Fibroblast of the conjunctiva (primary cell): ENCODE measurements at places on chromosomes 3 and 15.

DNA sequence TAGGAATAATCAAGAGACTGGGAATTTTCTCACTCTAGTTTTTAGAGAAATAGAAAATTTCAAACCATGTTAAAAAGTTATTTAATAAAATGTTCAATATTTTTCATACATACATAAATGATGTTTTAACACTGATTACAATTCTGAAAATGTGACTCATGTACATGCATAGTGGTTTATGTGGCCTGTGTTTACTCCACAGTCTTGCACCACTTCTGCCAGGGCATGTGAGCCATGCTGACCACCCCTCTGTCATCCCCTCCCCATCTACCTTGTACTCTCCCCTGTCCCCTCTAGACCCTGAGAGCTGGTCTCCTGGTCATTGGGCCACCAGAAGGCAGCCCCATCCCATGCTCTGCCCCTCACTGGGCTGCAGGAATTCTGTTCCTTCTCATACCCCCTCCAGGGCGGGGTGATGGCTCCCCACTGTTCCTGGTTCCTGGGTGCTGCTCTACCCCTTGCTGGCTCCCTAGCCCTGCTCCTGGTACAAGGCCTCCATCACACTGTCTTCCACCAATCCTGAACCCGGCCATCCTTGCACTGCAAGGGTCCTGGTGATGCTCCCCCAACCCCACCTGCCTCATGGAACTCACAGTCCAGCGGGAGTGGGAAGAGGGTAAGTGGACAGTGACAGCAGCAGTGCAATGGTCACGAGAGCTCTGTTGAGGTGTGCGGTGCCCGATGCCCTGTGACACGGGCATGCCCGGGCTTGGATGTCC, 24.2 kb upstream of the SLC41A3 start:
- DNase-seq = no peak

DNA sequence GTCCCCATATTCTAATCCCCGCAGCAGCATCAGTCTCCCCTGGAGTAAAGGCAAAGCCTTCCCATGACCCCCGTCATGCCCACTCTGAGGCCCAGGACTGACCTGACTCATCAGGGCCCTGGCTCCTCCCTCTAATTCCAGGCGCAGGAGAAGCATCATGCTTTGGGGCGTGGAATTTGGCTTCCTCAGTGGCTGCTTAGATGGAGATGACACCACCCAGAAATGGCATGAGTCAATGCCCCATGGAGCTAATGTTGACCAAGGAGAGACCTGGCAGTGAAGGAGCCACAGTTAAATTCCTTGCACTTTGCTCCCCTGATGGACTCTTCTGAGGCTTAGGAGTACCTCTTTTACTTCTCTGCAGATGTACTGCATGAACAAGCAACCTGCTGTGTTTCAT, 204.2 kb upstream of the PROK2 start:
- no peak for DNase-seq

- peak; percentile 43 for DNase-seq
These were observed 15.9 kb downstream of the IVD start for GRCh38 chr15:40421246-40422157.

DNA sequence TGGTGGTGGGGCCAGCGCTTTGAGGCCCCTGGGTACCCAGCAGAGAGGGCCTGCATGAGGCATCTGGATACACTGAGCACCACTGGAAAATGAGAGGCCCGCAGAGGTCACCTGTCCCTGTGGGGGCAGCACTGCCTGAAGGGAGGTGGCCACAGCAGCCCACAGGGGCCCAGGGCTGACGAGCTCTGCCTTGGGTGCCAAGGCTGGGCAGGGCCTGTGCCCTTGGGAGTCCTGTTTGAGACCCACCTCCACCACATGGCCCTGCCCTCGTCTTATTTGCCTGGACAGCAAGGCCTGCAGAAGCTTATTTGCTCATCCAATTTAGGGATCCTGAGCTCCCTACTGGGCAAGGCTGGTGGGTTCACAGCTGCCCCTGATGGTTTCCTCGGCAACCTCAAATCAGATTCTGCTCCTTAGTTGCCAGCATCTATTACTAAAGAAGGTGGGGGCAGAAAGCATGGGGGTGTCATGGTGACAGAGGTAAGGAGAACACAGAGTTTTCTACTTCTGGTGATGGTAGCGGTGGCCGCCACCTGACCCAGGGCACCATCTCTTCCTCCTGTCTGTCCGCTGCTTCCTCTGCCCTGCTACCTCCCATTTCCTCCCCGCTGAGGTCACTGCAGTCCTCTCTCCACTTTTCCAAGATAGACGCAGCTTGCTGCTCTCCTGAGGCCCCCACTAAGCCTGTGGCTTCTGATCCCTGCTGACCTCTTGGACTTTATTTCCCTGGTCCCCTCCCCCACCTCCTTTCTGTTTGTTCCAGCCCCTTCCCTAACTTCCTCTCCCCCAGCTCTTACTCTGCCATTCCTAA, 62.9 kb downstream of the HMCES start:
- DNase-seq = no peak

DNA sequence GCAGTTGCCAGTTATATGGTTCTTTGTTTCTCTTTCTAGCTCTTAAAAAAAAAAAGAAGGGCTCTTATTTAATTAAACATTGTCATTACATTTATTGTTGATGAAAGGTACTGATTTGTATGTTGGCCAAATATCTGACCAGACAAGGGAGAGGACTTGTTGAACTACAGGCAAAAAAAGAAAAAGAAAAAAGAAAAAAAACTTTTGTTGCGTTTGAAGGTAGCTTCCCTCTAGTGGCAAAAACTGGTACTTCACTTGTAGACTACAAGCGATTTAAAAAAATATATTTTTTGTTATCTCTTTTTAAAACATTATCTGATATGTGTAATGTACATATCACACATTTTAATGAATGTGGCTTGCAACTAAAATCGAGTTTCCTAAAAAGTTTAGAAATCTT, 280.6 kb downstream of the ROBO2 start:
- DNase-seq = no peak

GRCh38 chr3:37330466-37330865, 156.1 kb upstream of the LRRFIP2 start:
- DNase-seq = no peak

- DNase-seq = no peak
These were observed 41.3 kb upstream of the ROBO2 start for GRCh38 chr3:76998555-76998954.

- DNase-seq = no peak
These were observed 8.8 kb upstream of the GMPPB start for GRCh38 chr3:49732597-49732996.

DNA sequence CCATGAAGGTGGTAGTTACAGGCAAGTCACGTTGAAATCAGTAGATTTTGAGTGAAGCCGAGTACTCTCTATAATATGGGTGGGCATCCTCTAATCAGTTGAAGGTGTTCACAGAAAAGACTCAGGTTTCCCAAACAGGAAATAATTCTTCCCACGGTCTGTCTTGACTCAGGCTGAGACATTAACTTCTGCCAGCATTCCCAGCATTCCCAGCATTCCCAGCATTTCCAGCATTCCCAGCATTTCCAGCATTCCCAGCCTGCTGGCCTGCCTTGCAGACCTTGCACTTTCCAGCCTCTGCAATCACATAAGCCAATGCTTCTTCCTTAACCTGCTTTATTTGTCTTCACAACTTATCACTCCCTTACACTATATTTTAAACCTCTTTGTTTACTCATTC, 542.3 kb upstream of the ROBO2 start:
- DNase-seq = no peak

- no peak for DNase-seq
These were observed 261.8 kb upstream of the GOLGA6L4 start for GRCh38 chr15:83973816-83974215.

- DNase-seq = no peak
These were observed 767.7 kb upstream of the CFAP20DC start for GRCh38 chr3:59817511-59817910.

- no peak for DNase-seq
These were observed 114.6 kb downstream of the TUSC7 start for GRCh38 chr3:116824208-116824607.

GRCh38 chr3:29373131-29373680, 92.3 kb downstream of the RBMS3 start:
- no peak for DNase-seq

DNA sequence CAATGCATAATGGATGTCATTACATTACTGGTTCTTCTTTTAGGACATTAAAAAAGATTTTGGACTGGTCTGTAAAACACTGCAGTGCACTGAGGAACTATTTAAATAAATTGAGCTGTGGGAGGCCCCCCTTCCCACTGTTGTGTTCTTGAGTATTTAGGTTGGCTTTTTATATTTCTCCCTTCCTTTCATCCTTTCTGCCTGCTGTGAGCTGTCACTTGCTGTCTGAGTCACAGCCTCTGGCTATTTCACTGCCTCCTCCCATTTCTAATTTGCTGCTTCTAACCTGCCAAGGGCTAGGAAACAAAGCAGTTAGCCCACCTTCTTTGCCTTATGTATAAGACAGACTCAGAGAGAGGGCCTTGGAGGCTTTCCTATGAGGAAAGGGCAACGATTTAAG, 89.0 kb upstream of the FNDC3B start:
- no peak for DNase-seq

- DNase-seq = no peak
These were observed 226.1 kb upstream of the BHLHE40 start for GRCh38 chr3:4753073-4753691.

- DNase-seq = no peak
These were observed 25.0 kb downstream of the MYLK start for GRCh38 chr3:123859177-123859576.

DNA sequence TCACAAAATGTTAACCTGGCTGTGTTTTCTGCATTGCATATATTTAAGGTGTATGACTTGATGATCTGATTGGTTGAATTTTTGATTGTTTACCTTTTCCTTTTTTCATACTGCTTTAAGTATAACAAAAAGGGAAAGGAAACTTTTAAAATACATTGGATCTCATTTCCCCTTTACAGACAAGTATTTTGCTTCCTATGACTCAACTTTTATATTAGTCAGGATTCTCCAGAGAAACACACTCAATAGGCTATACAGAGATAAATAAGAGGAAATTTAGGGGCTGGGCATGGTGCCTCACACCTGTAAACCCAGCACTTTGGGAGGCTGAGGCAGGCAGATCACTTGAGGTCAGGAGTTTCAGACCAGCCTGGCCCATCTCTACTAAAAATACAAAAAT, 205.8 kb downstream of the TJP1 start:
- DNase-seq = no peak

DNA sequence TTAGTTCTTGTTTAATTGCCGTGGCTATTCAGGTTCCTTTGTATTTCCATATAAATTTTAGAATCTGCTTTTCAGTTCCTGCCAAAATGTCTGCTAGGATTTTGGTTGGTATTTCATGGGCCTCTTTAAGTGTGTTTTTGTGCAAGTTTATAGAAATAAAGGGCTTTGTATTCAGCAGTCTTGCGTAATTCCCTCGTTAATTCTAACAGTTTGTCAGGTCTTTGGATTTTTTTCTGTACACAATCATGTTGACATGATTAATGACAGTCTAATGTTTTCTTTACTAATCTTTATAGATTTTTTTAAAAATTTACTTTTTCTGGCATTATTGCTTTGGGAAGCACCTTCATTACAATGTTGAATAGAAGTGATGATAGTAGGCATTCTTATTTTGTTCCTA, 120.9 kb downstream of the NEK11 start:
- no peak for DNase-seq

GRCh38 chr3:24201301-24201700, 256.2 kb downstream of the NR1D2 start:
- no peak for DNase-seq

DNA sequence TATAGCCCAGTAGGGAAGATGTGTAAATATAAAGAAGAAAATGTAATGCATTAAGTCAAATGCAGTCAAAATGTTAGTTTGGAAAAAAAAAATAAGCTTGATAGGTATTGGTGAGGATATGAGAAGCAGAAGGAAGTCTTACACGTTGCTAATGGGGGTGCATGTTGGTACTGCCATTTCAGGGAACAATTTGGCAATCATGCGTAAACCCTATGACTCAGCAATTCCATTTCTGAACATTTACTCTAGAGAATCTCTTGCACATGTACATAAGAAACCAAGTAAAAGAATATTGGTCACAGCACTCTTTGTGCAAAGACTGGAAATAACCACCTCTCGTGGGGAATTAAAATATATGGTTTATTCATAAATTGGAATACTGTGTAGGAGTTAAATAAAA, 35.5 kb upstream of the TIMP4 start:
- DNase-seq = peak; percentile 97

- no peak for DNase-seq
These were observed 557.2 kb downstream of the TUSC7 start for GRCh38 chr3:117266806-117267205.

DNA sequence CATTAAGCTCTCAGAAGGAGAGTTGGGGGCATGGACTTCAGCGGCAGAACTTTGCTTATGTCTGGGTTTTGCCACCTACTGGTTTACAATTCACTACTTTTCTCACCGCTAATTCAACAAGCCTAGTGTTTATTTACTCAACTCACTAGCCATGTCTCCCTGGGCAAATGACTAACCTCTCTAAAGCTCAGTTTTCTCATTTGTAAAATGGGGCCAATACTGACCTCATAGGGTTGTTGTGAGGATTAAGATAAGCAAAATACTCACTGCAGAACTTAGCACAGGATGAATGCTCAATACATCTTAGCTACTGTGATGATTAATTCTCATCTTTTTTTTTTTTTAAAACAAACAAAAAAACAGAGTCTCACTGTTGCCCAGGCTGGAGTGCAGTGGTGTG, 106.3 kb downstream of the CADPS start:
- no peak for DNase-seq

GRCh38 chr3:149954812-149955211, 15.9 kb downstream of the PFN2 start:
- DNase-seq = no peak

- no peak for DNase-seq
These were observed 20.8 kb upstream of the DIPK2A start for GRCh38 chr3:143950810-143951209.

GRCh38 chr3:57896031-57896430, 112.2 kb upstream of the FLNB start:
- DNase-seq = no peak

DNA sequence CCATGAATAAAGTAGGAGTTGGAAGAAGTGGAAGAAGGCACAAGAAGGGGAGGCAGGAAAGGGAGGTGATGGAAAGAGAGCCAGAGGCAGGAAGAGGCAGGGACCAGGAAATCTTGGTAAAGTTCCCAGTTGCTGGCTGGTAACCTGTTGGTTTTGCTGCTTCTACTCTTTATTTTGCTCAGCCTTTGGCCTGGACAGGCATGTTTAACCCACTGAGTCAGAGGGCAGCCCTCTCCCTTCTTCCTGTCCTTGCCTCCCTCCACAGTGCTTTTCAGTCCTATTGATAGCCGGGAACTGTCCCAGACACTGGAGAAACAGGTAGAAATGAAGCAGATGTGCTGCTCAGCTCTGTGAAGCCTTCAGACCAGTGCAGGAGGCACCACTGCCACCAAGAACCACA, 43.4 kb upstream of the APEH start:
- no peak for DNase-seq

- DNase-seq = no peak
These were observed 1061.5 kb downstream of the ROBO2 start for GRCh38 chr3:78101384-78101783.
